ENCODE measurements at places on chromosomes 7 and 10. TPM values are rescaled to one million over a fixed set of nuclear protein-coding genes. Genes with fewer than 3 reads are reported as not detected.
A peak's percentile ranks its signal among the peaks of the same experiment; 100 is the strongest.

- H3K4me3 ChIP-seq, result no peak overlapping the region
- H3K36me3 ChIP-seq, result no peaks in the 10 kb centered on the region
- no peaks in the 10 kb centered on the region for H3K4me1 ChIP-seq
Observed at GRCh38 chr7:156194813-156195212, 382.6 kb upstream of the SHH start.

- no peak overlapping the region for H3K27ac ChIP-seq
Observed at GRCh38 chr7:146002008-146002407, 114.6 kb upstream of the CNTNAP2 start.

CALML5 gene
- not detected for total RNA-seq

GRCh38 chr10:67869996-67870395 lies 14.5 kb upstream of the SIRT1 start:
- no peak overlapping the region for H3K4me3 ChIP-seq
- H3K4me1 ChIP-seq, result no peaks in the 10 kb centered on the region

DNA sequence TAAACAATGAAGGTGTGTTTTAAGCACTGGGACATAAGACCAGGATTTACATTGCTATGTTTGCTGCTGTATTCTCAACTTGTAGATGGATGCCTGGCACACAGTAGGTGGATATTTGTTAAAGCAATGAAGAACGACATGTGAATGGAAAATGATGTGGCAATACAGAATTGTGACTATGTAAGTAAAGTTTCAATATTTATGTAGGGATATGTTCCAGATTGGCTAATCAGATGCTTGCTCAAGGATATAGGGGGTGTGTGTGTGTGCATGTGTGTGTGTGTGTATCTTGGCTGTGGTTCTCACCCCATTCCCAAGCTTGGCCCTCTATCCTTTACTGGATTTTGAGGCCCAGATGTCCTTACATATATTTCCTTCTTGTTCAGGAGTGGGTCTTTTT lies 42.7 kb upstream of the LAMB1 start:
- H3K4me1 ChIP-seq, result no peaks in the 10 kb centered on the region
- no peak overlapping the region for H3K27ac ChIP-seq

CDC14C gene
- not detected for total RNA-seq

- H3K27ac ChIP-seq, result peak overlapping the region; percentile 82
- no peak overlapping the region for H3K4me3 ChIP-seq
- H3K4me1 ChIP-seq, result no peaks in the 10 kb centered on the region
- no peak for DNase-seq
- H3K36me3 ChIP-seq, result no peaks in the 10 kb centered on the region
- H3K27me3 ChIP-seq, result no peaks in the 10 kb centered on the region
Observed at GRCh38 chr7:87473986-87474385, 1.5 kb downstream of the ABCB4 start.

DNA sequence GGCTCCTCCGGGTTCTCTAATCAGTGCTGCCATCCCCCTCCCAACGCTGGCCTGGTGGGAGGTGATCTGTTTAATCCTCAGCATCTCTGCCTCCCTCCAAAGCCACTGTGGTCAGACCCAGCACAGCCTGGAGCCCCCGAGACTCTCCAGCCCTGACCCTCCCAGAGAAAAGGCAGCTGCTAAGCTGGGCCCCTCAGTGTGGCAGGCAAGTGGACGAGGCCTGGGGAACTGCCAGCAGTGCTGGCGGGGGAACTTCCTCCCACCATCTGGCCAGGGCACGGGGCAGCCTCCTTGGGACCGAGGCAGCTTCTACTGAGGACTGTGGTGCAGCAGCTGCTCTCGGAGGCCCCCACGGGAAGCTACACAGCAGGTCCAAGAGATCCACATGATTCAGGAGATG lies 51.1 kb downstream of the DPYSL4 start:
- H3K36me3 ChIP-seq, result no peaks in the 10 kb centered on the region
- H3K27me3 ChIP-seq, result no peaks in the 10 kb centered on the region
- no peak overlapping the region for H3K27ac ChIP-seq
- DNase-seq, result no peak
- H3K4me3 ChIP-seq, result no peak overlapping the region
- H3K4me1 ChIP-seq, result no peaks in the 10 kb centered on the region

PTPN20 gene
- total RNA-seq, result 2.9 TPM

GRCh38 chr7:34011017-34011695 lies 105.8 kb downstream of the BMPER start:
- H3K27ac ChIP-seq, result no peak overlapping the region
- no peaks in the 10 kb centered on the region for H3K36me3 ChIP-seq
- no peaks in the 10 kb centered on the region for H3K27me3 ChIP-seq
- H3K4me3 ChIP-seq, result no peak overlapping the region
- no peaks in the 10 kb centered on the region for H3K4me1 ChIP-seq
- DNase-seq, result no peak

GRCh38 chr10:60189861-60190475 lies 199.7 kb downstream of the ANK3 start:
- no peak overlapping the region for H3K4me3 ChIP-seq
- no peaks in the 10 kb centered on the region for H3K27me3 ChIP-seq
- no peaks in the 10 kb centered on the region for H3K36me3 ChIP-seq
- DNase-seq, result no peak

SLIT1 gene
- total RNA-seq, result not detected
